ENCODE measurements at places on chromosomes 12 and 14.

DNA sequence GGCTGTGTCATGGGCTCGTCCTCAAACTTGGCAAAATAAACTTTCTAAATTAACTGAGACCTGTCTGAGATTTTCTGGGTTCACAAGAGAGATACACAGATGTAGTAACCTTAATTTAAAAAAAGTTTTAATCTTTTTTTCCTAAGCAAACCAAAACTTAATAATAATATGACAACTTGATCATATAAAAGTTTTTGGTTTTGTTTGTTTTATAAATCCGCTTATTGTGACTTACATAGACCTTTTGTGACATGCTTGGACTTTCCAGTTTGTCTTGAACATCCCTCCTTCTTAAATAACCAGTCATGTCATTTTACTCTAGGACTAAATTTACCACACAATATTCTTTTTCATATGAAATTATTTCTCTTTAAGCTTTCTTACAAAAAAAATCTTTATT, 8.5 kb downstream of the RDH12 start:
- no peak for DNase-seq

- DNase-seq: no peak
Observed at GRCh38 chr12:124107351-124107750, 134.3 kb downstream of the ZNF664 start.

DNA sequence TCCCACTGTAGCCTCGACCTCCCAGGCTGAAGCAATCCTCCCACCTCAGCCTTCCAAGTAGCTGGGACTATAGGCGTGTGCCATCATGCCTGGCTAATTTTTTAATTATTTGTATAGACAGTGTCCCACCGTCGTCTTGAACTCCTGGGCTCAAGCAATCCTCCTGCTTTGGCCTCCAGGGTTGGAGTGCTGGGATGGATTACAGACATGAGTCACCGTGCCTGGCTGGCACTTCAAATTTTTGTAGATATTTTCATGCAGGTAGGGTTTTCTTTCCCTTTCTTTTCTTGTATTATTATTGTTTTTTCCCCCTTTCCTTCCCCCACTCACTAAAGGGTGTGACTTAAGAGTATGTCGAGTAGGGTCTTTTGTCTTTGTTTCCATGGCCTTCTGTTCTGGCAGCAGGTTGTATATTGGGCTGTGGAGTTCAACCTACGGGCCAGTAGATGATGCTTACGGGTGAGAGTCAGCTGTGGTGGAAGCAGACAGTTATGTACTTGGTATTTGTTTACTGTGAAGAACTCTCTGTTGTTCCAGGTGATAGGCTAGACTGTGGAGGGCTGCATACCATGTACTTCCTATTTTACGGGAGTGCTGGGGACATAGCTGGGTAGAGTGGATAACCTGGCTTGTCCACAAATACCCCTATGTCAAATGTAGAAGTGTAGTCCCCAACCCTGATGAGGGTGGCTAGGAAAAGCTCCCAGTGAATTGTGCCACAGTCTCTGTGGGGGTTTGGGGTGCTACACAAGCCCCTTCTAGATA, 30.7 kb downstream of the RAD51B start:
- no peak for DNase-seq

- DNase-seq: no peak
Observed at GRCh38 chr14:31568671-31569070, 7.5 kb downstream of the NUBPL start.

DNA sequence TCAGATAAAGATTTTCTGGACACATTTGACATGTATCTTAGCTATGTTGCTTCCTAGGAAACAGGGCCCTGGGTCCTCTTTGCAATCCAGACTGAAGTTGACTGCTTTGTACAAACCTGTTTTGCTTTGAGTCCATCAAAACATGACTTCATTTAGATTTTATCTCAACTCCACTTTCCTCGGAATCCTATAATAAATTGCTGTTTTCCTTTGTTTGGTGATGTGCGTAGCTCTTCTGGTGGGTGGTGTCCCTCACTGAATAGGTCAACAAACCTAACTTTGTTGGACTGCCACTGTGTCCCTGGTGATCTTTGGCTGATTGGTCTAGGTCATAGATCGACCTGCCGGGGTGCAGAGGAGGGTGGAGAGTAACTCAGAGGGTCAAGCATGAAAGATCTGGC, 735 bp upstream of the P2RX7 start:
- no peak for DNase-seq

- DNase-seq: no peak
Observed at GRCh38 chr14:77908847-77909246, 108.9 kb downstream of the ADCK1 start.

GRCh38 chr14:54299410-54300363, 97.1 kb upstream of the CDKN3 start:
- DNase-seq: no peak

- DNase-seq: no peak
Observed at GRCh38 chr12:5123921-5124320, 80.2 kb downstream of the KCNA5 start.

DNA sequence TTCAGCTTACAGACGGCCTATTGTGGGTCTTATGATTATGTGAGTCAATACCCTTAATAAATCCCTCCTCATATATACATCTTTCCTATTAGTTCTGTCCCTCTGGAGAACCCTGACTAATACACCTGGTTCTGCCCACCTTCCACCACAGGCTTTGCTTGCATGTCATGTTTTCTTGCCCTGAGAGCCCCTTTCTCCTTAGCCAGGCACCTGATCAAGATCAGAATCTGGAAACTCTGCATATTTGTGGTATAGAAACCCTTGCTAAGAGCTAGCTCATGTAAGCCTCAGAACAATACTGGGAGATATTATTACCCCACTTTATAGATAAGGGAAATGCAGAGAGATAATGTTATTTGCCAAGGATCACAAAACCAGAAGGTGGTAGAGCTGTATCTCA, 52.9 kb upstream of the JDP2 start:
- no peak for DNase-seq

DNA sequence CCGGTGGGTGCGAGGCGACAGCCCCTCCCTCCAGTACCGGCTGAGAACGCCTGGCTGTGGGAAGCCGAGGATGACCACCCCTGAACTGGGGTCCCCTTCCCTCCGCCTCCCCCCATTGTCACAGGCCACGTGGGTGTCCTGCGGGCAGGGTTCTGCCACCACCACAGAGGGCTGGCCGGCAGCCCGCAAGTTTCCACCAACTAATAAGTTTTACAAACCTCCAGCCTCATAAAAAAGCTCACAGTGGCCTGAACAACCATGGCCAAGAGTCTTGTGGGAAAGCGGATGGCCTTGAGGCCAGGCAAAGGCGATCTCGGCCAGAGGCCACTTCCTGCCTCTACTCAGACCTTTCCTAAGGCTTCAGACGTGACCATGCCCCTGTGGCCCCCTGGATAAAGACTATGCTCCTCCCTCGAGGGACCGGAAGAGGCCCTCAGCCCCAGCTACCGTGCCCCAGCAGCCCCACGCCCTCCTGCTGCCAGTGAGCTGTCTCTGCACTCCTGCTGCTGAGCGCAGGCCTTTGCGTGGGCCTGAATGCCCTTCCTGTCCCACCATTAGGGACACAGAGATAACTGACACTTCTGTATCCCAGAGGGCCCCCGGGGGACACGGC, 46.1 kb upstream of the DLK1 start:
- DNase-seq: no peak

GRCh38 chr12:59637692-59638070, 41.9 kb downstream of the SLC16A7 start:
- DNase-seq: no peak

- no peak for DNase-seq
Observed at GRCh38 chr12:11427341-11427740, 32.0 kb upstream of the PRB2 start.

DNA sequence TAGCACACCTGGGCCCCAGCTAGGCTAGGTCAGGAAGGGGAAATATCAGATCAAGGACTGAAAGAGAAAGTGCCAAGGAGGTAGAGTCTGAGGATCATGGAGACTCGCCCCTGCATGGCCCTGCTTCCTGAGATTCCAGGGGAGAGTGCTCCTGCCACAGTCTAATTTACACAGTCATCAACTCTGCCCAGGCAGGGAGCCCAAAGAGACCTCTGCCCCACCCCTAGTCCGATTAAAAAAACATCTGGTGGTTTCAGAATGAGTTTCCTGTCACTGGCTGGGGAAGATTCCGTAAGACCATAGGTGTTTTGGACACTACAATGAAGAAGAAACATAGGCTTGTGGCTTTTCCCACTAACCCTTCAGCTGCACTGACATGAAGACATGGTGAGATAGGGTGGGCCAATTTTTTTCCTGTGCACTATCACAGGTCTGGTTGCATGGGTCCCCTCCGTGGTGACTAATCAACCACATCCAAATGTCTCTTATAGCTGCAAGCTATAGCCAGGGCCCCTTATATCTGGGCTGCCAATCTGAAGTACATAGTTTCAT, 31.5 kb upstream of the GZMB start:
- DNase-seq: no peak

DNA sequence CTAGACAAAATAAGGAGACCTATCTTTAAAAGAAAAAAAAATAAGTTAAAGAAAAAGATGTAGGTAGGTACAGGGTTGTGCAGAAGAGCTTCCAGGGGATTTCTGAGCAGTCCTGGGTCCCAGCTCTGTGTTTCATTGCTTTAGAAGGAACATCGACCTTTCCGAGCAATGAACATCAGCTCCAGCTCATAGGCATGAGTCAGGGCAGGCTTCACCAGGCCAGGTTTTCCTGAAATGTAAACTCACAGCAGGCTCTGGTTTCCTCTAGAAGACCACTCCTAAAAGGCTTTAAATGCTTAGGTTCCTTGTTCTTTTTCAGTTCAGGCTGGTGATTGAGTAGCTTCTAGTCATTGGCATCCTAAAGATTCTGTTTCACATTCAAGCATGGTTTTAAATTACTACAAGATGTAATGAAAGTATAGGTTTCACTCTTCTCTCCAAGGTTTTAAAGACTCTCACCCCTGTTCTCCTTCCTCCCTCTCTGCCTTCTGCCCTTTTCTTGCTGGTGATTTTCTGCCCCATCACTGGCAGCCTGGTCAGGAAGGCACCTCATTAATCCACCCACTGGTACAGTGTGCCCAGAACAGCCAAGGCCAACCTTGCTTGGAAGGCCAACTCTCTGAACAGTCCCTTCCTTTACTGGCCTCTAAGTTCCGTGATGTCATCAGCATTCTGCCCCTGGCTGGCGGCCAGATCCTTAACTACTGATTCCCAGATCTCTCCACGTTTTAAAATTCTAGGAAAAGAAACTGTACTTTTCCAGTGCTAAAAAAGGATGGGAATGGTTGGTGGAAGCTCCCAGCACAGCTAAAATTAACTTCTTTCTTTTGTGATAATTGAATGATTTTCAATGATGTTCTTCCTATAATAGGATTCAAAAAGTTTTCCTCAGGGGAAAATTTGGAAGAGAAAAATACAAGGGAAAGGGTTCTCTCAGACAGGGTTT, 109.4 kb upstream of the HIF1A start:
- no peak for DNase-seq

DNA sequence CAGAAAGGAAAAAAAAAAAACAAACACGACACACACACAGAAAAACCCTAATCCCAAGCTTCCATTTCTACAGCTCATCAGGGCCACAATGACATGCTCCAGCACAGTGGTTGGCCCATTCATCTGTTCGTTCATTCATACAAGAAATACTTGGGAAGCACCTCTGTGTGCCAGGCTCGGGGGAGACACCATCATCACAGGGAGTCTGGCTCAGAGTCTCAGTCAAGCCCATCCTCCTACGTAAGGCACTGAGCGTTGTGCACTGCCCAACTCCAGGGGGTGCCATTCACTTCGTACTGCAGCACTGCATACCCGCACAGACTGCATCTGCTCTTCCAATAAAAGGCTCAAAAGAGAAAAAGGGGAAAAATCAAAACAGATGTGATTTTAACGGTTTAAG, 15.3 kb downstream of the VPS37B start:
- no peak for DNase-seq

DNA sequence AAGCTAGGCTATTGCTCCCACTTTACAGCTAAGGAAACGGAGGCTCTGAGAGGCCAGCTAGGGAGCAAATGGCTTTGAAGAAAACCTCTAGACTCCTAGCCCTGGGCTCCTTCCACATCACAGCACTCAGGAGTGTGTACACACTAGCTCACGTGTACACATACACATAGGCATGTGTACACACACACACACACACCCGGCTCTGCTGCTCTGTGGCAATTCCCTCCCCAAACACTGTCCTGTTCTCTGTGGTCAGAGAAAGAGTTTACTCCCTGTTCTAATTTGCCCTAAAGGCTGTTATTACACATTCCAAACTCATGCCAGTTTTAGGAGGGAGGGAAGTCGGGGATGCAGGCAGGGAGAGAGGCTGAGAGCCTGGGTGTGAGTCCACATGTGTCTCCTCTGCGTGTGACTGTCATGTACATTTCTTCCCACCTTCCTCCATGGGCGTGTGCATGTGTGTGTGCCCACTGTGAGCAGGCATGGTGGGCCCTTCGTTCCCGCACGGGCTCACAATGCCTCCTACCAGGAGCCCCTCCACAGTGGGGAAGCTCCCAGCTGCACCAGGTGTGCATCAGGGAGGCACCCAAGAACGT, 14.2 kb downstream of the TRPV4 start:
- DNase-seq: no peak

- no peak for DNase-seq
Observed at GRCh38 chr12:18430425-18431048, 169.2 kb downstream of the PIK3C2G start.

DNA sequence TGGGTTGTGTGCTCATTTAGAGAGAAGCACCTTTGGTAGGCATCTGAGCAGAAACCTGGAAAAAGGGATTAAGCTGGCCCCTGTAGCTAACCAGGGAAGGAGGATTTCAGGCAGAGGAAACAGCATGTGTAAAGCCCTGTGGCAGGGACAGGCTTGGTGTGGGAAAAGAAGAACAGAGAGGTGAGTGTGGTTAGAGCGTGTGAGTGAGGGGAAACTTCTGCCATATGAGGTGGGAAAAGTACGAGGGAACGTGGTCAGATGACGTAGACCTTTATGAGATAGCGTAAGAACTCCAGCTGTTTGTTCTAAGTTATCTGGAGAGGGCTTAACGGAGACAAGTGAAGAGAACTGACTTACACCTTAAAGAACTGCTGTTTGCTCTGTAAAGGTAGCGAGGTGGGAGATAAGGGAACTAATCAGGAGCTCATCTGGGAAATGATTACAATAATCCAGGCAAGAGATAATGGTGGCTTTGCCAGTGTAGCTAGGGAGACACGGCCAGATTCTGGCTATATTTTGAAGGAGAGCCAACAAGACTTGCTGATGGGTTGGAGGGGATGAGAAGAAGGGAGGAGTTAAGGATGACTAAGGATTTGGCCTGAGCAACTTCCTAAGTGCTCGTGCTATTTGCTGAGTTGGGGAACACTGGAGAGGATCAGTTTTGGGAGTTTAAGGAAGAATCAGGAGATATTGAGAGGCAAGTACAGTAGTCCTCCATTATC, 234.0 kb downstream of the ETNK1 start:
- DNase-seq: no peak

DNA sequence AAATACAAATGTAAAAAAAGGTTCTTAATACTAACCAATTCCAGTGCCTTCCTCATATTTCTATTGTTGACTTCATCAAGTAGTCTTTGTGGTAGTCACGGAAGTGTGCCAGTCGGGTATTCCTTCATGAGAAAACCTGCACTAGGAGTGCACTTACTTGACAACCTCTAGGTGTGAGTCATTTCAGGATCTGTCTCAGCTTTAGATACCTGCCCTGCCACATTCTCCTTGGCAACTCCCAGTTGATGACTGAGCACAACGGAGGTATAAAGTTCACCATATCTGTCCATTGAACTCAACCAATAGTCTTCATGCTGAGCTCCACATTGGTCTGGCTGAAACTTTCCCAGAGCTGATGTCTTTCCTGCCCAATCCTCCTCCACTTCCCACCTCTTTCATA, 215.7 kb downstream of the SYT10 start:
- DNase-seq: no peak

GRCh38 chr12:96751626-96752025, 155.4 kb upstream of the NEDD1 start:
- DNase-seq: no peak

- no peak for DNase-seq
Observed at GRCh38 chr14:58297412-58297761, 968 bp upstream of the ARID4A start.

GRCh38 chr14:33781236-33781635, 169.6 kb downstream of the EGLN3 start:
- DNase-seq: no peak

Data from stimulated activated CD4-positive, alpha-beta T cell treated with anti-CD3 and anti-CD28 coated beads, Interleukin-4, amount 100 ng/mL, for 1 hour (primary cell).